ENCODE measurements at places on chromosomes 1 and 21. TPM values are rescaled to one million over a fixed set of nuclear protein-coding genes. Genes with fewer than 3 reads are reported as not detected.

The OR2M3 gene
- not detected for total RNA-seq

The FBXO2 gene
- 2.2 TPM for total RNA-seq

The ZYG11A gene
- under 0.01 TPM for total RNA-seq

The NBPF3 gene
- 2.4 TPM for total RNA-seq

The TRIM67 gene
- not detected for total RNA-seq

DNA sequence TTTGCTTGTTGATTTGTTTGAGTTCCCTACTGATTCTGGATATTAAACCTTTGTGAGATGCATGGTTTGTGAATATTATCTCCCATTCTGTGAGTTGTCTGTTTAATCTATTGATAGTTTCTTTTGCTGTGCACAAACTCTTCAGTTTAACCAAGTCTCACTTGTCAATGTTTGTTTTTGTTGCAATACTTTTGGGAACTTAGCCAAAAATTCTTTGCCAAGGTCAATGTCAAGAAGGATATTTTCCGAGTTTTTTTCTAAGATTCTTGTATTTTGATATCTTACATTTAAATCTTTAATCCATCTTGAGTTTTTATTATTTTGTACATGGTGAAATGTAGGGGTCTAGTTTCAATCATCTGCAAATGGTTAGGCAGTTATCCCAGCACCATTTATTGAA, 1230.7 kb upstream of the NCAM2 start:
- no peak for DNase-seq

GRCh38 chr1:194602184-194602583, 1415.8 kb upstream of the B3GALT2 start:
- DNase-seq, result no peak

- no peak for DNase-seq
Observed at GRCh38 chr1:9281071-9281827, 11.4 kb upstream of the SPSB1 start.

- DNase-seq, result no peak
Observed at GRCh38 chr1:186044079-186044685, 310.0 kb downstream of the HMCN1 start.

- no peak for DNase-seq
Observed at GRCh38 chr1:160711602-160712311, at the start of gene CD48. CD48 (minus strand) TSS chr1:160711822; CDS start chr1:160711763, 59 bp downstream.

DNA sequence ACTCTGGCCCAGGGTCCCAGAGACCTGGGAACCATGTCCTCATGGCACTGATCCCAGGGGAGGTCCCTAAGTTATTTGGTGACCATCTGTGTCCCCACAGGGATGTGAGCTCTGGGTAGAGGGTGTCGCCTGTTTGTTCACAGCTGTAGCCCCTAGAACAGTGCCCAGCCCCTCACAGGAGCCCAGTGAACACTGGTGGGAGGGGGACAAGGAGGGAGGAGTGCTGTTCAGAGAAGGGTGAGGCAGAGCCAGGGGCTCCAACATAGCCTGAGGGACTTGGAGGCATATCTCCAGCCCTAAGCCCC, 450.4 kb downstream of the MATN1 start:
- no peak for DNase-seq

DNA sequence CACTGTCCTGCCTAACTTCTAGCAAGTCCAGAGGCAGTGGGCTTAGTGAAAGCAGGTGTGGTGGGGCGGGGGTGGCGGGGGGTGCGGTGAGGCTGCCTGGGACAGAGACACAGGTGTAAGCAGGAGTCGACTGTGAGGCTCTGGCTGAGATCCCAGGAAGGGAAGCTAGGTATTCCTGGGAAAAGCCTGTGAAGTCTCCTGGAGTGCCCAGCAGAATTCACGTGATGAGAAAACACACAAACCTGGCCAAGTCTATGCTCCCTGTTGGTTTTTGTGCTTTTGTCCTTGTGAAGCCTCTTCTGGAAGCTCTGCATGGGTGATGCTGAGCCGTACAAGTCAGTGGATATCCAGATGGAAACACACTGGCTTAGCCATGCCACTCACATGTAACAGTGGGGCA, 5.3 kb downstream of the GALNT2 start:
- DNase-seq, result no peak

DNA sequence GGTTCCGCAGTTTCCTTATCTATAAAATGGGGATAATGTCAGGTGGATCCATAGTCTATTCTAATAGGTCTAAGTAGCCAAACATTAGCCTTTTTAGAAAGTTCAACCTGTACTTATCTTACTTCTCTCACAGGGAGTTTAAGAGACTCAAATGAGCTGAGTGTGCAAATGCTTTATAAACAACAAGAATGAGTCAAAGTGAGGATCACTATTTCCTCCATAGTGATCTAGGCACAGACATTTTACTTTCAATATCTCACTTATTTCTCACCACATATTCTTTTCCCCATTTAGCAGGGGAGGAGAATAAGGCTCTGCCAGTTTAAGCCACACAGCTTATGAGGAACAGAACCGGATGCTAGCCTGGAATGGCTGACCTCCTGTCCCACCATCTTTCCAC, 92.1 kb upstream of the LMO4 start:
- no peak for DNase-seq

GRCh38 chr1:29303201-29304024, 67.1 kb downstream of the PTPRU start:
- no peak for DNase-seq

DNA sequence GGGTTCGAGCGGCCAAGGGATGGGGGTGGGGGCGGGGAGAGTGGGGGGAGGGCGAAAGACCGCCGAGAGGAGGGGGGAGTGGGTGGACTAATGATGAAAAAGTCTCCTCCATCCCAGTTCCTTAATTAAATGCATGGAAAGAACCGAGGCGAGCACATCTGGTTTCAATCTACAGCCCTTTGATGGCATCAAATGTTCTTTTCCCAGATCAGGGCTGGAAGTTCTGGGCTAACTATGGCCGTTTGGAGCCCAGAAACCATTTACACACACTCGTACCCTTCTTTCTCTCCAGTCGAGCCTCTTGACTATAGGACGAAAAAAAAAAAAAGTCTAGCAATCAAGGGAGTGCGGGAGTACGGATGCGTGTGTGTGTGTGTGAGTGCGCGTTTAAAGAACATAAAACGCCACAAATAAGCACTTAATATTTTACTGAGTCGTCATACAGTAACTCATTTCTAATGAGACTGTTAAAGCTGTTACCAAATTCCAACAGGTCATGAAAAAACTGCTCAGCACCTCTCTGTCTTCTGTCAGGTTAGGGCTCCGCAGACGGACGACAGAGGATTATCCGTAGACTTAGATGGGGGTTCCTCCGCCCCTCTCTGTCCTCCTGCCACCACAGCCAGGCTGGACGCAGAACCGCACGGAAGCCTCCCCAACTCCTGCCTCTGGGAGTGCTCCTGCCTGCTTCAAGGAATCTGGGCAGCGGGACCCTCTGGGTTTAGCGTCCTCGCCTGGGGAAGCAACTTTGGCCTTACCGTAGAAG, 2.1 kb upstream of the PRRX1 start:
- no peak for DNase-seq

- no peak for DNase-seq
Observed at GRCh38 chr1:117336088-117336817, 31.0 kb upstream of the MAN1A2 start.

- peak; percentile 86 for DNase-seq
Observed at GRCh38 chr21:37700641-37701202, 215.5 kb downstream of the KCNJ6 start.

DNA sequence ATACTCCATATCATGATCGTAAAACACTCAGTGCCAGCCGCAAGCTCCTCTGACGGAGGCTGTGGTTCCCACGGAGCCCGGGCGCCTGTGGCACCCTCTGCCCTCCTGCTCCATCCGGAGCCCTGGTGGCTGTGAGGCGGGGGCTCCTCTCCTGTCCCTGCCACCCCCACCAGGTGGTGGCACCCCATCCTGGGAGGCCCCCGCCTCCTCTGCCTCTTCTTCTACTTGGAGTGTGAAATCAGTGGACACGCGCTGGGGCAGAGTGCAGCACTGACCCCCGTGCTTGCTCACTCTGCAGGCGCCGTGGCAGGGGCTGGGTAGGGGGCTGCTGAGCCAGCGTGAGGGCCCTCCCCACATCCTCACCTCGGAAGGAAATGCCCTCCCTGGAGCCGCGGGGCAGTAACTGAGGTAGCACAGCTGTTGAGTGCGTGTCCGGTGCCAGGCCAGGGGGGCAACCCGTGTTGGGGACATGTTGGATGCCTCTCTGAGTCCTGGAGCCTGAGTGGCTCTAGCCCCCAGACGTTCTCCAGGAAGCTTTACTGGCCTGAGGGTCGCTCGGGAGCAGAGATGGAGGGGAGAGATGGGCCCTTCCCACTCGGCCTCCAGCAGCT, 58.7 kb upstream of the ABCG1 start:
- no peak for DNase-seq

GRCh38 chr1:44129616-44130500, 11.2 kb downstream of the KLF17 start:
- DNase-seq, result no peak

GRCh38 chr1:32406629-32407111, 12.4 kb upstream of the BSDC1 start:
- no peak for DNase-seq

DNA sequence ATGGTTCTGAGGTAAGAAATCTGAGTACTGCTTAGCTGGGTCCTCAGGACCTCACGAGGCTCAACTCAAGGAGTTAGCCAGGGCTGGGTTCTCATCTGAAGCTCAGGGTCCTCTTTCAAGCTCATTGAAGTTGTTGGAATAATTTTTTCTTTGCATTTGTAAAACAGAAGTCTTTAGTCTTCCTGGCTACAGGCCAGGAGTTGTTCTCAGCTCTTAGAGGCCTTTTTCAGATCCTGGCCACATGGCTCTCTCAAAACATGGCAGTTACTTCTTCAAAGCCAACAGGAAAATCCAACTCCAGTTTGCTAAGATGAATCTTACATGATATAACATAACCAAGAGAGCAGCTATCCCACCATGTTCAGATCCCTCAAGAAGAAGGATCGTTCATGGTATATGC, 92.3 kb upstream of the CHODL start:
- no peak for DNase-seq

- DNase-seq, result no peak
Observed at GRCh38 chr1:41806472-41807155, 112.1 kb downstream of the HIVEP3 start.

- DNase-seq, result peak; percentile 88
Observed at GRCh38 chr21:33036430-33037162, 10.9 kb downstream of the OLIG2 start.

- DNase-seq, result no peak
Observed at GRCh38 chr1:213104604-213105003, 53.6 kb downstream of the RPS6KC1 start.

DNA sequence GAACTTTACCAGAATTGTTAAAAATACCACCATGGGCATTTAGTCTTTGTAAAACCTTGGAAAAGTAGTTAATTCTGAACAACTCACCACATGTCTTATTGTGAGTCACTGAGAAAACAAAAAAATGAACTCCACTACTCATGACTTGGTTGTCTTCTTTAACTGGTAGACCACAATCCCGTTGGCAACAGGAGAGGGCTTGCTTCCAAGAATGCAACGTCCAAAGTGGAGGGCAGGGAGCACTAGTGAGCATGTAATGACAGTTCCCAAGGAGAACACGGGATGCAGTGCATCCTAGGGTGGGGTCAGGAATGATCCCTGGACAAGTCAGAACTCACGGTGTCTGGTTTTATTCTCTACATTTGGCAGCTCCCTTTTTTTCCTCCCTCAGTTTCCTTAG, 15.2 kb upstream of the HMCN1 start:
- peak; percentile 10 for DNase-seq

DNA sequence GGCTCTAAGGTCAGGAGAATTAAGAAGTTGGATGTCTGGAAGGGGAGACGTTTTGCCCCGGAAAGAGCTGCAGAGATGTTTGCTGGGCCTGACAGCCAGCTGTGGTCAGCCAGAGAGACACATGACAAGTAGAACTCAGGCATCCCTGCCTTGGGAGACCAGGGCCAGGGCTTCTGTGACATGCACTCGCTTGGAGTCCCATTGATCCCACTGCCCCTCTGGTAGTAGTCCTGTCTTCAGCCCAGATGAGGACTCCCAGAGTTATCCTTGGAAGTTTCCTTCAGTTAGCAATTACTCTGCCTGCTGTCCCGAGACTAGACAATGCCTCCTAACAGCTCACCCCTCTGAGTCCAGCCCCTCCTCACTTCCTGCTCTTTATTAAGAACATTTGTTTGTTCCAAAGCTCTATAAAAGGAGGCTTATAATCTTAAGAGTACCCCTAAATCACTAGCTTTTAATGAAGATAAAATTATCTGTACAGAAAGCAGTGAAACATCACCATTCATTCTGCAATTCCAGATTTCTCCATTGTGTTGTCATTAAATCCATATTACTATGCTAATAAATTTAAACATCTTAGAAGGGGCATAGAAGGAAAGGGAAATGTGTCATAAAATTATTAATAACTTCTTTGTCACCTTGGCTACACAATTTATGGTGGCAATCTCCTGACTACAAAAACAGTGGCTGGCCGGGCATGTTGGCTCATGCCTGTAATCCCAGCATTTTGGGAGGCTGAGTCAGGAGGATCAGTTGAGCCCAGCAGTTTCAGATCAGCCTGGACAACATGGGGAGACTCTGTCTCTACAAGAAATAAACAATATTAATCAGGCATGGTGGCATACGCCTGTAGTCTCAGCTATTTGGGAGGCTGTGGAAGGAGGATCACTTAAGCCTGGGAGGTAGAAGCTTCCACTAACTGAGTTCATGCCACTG, 94.2 kb downstream of the KCNK1 start:
- no peak for DNase-seq

GRCh38 chr1:55589671-55590297, 374.6 kb upstream of the USP24 start:
- DNase-seq, result no peak
